ENCODE measurements at places on chromosomes 1 and 21. TPM values are rescaled to one million over a fixed set of nuclear protein-coding genes. Genes with fewer than 3 reads are reported as not detected.

Gene ATAD3C
- total RNA-seq, result 2.3 TPM

Gene CD53
- total RNA-seq, result 4.9 TPM

Gene SIM2
- not detected for total RNA-seq

Gene S100A7A
- total RNA-seq, result not detected

Gene USH2A
- total RNA-seq, result 0.26 TPM

Gene CYP4B1
- 12.5 TPM for total RNA-seq

Gene LCE1C
- not detected for total RNA-seq

DNA sequence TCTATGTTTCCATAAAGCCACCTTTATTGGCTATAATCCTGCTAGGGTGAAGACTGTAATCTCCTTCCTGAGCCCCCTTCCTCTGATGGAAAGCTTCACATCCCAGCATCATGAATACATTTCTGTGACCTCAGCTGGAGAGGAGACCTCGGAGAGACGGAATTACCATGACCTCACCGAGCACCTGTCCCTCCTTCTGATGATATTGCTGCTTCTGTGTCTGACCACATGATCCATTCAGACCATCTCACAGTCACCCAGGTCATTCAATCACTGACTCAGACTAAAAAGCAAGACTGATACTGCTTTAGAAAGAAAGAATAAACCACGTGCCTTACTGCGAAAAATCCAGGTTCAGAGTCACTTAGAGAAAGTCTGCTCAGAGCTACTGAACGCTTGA is 8.8 kb downstream of the KCND3 start:
- H3K4me1 ChIP-seq, result peaks cover 34% of the 10 kb centered on the region
- no peak for DNase-seq
- no peaks in the 10 kb centered on the region for H3K27me3 ChIP-seq
- no peaks in the 10 kb centered on the region for H3K36me3 ChIP-seq

GRCh38 chr1:94783342-94784189 is 36.6 kb upstream of the SLC44A3 start:
- H3K36me3 ChIP-seq, result no peaks in the 10 kb centered on the region
- peak; percentile 76 for DNase-seq
- peak overlapping the region; percentile 76 for H3K27ac ChIP-seq
- H3K4me1 ChIP-seq, result peaks cover 32% of the 10 kb centered on the region
- H3K4me3 ChIP-seq, result no peak overlapping the region

DNA sequence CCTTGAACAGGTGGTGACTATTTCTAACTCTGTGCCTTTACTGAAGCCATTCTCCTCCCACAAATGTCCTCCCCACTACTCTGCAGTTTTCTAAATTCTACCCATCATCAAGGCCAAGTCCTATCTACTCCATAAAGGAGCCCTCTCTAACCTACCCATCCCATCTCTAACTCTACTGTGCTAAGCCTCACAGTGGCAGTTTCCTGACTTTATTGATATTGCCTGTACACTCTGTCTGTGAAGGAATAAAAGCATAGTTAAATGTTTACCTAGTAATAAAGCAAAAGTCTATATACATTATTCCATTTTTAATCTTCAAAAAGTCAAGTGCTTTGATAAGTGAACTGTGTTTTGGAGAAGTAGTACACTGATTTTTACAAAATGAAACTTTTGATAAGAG is 178.4 kb upstream of the HMCN1 start:
- H3K27me3 ChIP-seq, result no peaks in the 10 kb centered on the region
- no peaks in the 10 kb centered on the region for H3K36me3 ChIP-seq
- H3K4me3 ChIP-seq, result no peak overlapping the region
- H3K27ac ChIP-seq, result no peak overlapping the region

GRCh38 chr1:198086051-198086745 is 70.6 kb upstream of the NEK7 start:
- no peaks in the 10 kb centered on the region for H3K27me3 ChIP-seq
- DNase-seq, result no peak
- no peaks in the 10 kb centered on the region for H3K4me1 ChIP-seq
- no peaks in the 10 kb centered on the region for H3K36me3 ChIP-seq
- no peak overlapping the region for H3K27ac ChIP-seq
- no peak overlapping the region for H3K4me3 ChIP-seq

DNA sequence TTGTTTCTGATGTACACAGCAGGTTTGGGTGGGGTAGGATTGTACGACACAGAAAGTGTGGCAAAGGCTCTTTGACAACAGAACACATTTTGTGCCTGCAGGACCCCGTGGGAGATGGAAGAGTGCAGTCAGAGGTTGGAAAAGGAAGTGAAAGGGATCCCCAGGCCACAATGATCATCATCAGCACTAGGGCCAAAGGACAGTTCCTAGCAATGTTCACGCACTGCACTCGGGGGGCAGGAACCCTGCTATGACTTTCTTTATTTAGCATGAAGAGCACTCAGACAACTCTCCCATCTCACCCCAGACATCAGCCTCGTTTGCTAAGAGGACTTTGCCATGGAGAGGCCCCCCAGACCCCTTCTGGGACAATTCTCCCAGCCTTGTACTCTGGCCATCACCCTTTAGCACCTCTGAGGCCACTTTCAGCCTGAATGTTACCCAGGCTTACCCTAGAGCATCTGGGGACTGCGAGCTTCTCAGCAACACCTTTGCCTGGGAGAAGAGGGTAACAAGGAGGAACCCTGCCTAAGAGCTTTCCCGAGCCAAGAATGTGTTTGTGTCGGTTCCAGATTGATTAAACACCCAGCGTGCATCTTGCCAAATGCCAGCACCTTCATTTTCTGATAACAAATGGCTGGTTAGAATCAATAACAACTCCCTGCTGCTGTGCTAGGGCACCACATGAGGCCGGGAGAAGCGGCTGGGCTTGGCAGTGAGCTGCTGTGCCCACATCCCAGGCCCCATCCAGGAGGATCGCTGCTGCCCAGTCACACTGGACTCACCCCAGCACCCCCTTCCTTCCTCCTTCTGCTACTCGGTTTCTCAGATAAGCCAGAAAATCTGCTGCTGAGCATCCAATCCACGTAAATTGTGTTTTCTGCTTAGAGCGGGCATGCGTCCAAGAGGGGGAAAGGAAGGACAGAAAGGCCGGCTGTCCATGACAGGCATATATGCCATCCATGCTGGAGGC is 633.1 kb downstream of the AJAP1 start:
- no peaks in the 10 kb centered on the region for H3K27me3 ChIP-seq
- peaks cover 15% of the 10 kb centered on the region for H3K4me1 ChIP-seq
- H3K27ac ChIP-seq, result no peak overlapping the region
- no peak overlapping the region for H3K4me3 ChIP-seq
- peak; percentile 29 for DNase-seq

DNA sequence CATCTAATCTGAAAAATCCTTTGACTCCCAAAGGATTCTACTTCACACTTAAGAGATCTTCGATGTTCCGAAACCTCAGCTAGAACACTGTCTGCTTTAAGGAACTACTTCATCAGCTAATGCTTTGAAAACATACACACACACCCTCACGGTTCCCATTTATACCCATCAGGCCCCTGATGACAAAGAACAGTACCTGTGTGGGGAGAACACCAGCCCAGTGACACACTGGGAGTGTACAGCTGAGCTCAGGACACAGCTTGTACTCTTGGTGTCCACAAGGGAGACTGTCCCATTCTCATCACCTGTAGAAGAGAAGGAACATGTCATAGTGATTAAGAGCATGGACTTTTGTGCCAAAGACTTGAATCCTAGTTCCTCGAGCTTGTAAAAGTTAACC is 6.6 kb downstream of the WDR77 start:
- H3K4me1 ChIP-seq, result peaks cover 12% of the 10 kb centered on the region
- peaks cover 29% of the 10 kb centered on the region for H3K36me3 ChIP-seq
- DNase-seq, result no peak

- no peaks in the 10 kb centered on the region for H3K36me3 ChIP-seq
- H3K4me3 ChIP-seq, result no peak overlapping the region
- H3K27ac ChIP-seq, result no peak overlapping the region
- no peaks in the 10 kb centered on the region for H3K27me3 ChIP-seq
- peaks cover 16% of the 10 kb centered on the region for H3K4me1 ChIP-seq
Measured at GRCh38 chr1:205291596-205291995, 29.9 kb downstream of the NUAK2 start.

- H3K4me3 ChIP-seq, result peak overlapping the region; percentile 85
- DNase-seq, result peak; percentile 89
- no peaks in the 10 kb centered on the region for H3K36me3 ChIP-seq
Measured at GRCh38 chr1:26110731-26111529, 694 bp upstream of the PDIK1L start.

GRCh38 chr1:30732277-30732996 is 9.1 kb upstream of the MATN1 start:
- DNase-seq, result no peak
- H3K4me1 ChIP-seq, result no peaks in the 10 kb centered on the region
- H3K27ac ChIP-seq, result no peak overlapping the region

- H3K4me3 ChIP-seq, result no peak overlapping the region
- no peaks in the 10 kb centered on the region for H3K27me3 ChIP-seq
- no peaks in the 10 kb centered on the region for H3K36me3 ChIP-seq
- H3K4me1 ChIP-seq, result peaks cover 2% of the 10 kb centered on the region
- no peak for DNase-seq
- no peak overlapping the region for H3K27ac ChIP-seq
Measured at GRCh38 chr21:26105819-26106218, 64.8 kb downstream of the APP start.

- no peak for DNase-seq
- H3K4me1 ChIP-seq, result peaks cover 18% of the 10 kb centered on the region
- H3K27me3 ChIP-seq, result no peaks in the 10 kb centered on the region
- H3K4me3 ChIP-seq, result no peak overlapping the region
Measured at GRCh38 chr1:172430128-172430454, 9.6 kb downstream of the C1orf105 start.

- no peak for DNase-seq
- H3K4me1 ChIP-seq, result no peaks in the 10 kb centered on the region
- H3K4me3 ChIP-seq, result no peak overlapping the region
- H3K27ac ChIP-seq, result no peak overlapping the region
Measured at GRCh38 chr1:107771377-107771776, 193.6 kb downstream of the VAV3 start.

GRCh38 chr1:57424231-57425027 is 569 bp upstream of the DAB1 start:
- no peaks in the 10 kb centered on the region for H3K36me3 ChIP-seq
- H3K4me3 ChIP-seq, result no peak overlapping the region
- H3K27ac ChIP-seq, result no peak overlapping the region
- peaks cover 27% of the 10 kb centered on the region for H3K4me1 ChIP-seq
- peak; percentile 9 for DNase-seq

DNA sequence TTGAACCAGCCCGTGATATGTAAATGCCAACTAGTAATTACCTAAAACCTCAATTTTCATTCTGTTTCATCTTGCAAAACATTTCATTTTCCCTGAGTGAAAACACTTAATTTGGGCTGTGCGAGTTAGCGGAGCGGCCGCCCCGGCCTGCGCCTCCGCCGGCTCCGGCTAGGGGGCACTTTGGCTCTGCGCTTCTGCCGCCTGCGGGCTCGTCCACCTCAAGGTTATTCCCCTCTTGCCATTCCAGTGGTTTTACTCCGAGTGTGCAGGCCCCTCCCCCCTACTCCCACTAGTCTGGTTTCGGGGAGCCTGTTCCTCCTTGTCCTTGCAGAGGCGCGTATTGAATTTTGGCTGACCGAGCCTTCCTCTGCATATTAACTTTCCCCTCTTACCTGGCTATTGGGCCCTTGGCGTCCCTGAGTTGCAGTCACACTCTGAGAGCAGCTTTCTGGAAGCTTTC is 55.6 kb downstream of the PEX14 start:
- no peak overlapping the region for H3K27ac ChIP-seq
- H3K4me3 ChIP-seq, result no peak overlapping the region
- no peaks in the 10 kb centered on the region for H3K36me3 ChIP-seq
- H3K4me1 ChIP-seq, result peaks cover 25% of the 10 kb centered on the region
- H3K27me3 ChIP-seq, result no peaks in the 10 kb centered on the region

DNA sequence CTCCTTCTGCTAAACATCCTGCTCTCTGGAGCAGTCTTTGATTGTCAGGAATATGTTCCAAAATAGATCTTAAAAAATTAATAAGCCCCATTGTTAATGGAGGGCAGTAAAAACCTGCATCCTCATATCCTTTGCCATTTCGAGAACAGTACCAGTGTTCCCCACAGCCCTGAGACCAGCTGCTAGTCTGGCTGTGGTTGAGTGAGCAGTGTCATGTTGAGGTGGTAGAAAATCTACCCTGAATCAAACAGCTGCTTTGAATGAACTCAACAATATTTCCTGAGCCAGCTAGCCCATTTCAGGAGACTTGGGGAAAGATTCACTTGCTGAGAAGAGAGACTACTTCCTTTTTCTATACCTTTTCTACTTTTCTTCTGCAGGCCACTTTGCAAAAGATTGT is 24.4 kb downstream of the FABP3 start:
- H3K36me3 ChIP-seq, result peaks cover 2% of the 10 kb centered on the region
- H3K4me3 ChIP-seq, result no peak overlapping the region
- DNase-seq, result no peak
- no peak overlapping the region for H3K27ac ChIP-seq

DNA sequence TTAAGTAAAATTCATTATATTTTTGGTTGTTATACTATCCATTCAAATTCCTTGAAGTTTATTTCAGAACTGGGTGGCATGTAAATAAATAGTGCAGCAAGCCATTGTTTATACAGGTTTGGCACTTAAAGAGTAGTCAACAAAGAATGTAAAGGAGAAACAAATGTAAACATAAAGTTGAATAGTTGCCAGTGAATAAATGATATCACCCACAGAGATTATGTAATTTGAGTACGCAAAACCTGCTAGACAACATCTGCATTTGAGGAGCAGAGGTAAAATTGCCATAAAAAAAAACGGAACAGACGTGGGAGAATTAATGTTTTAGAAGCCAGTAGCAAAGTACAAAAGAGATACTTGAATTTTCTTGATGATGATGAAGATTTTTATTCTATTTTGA is 111.6 kb downstream of the ADGRL2 start:
- peaks cover 2% of the 10 kb centered on the region for H3K36me3 ChIP-seq
- no peak overlapping the region for H3K27ac ChIP-seq
- H3K27me3 ChIP-seq, result no peaks in the 10 kb centered on the region

DNA sequence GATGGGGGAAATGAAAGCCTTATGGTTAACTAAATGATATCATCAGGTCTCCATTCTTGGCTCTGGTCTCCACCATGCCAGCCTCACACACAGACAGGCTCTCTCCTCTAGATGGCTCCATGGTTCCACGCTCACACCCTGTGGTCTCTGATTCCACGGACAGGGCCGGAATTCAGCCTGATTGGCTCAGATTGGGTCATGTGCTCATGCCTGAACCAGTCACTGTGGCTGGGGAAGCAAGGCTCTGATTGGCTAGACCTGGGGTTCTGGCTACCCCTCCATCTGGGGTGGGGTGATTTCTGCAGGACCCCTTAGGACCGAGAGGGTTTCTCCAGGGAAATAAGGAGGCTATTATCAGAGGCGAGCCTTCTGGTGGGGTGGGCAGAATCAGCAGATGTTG is 277.0 kb downstream of the PTPRU start:
- no peaks in the 10 kb centered on the region for H3K36me3 ChIP-seq
- no peak overlapping the region for H3K27ac ChIP-seq
- peak; percentile 33 for DNase-seq
- H3K4me3 ChIP-seq, result no peak overlapping the region
- no peaks in the 10 kb centered on the region for H3K4me1 ChIP-seq

GRCh38 chr1:17798799-17799382 is 43.8 kb downstream of the ACTL8 start:
- H3K4me3 ChIP-seq, result no peak overlapping the region
- H3K27me3 ChIP-seq, result no peaks in the 10 kb centered on the region
- H3K36me3 ChIP-seq, result no peaks in the 10 kb centered on the region

Data from body of pancreas (tissue), 4 donors.